ENCODE measurements at places on chromosomes 4 and X. TPM values are rescaled to one million over a fixed set of nuclear protein-coding genes. Genes with fewer than 3 reads are reported as not detected.

PAGE1 gene
- 12.3 TPM for total RNA-seq

GRCh38 chr4:112818594-112818965, 181.6 kb downstream of the LARP7 start:
- no peak for DNase-seq

SPARCL1 gene
- not detected for total RNA-seq

GRCh38 chrX:37763400-37763799, 16.5 kb upstream of the CYBB start:
- DNase-seq: no peak

GRCh38 chrX:150219374-150220185, 143.5 kb upstream of the MAMLD1 start:
- DNase-seq: peak; percentile 67

COX7B2 gene
- total RNA-seq: not detected

- DNase-seq: no peak
These were observed 29.6 kb downstream of the MFAP3L start for GRCh38 chr4:169996379-169997240.

TMEM192 gene
- 30.9 TPM for total RNA-seq

NWD2 gene
- total RNA-seq: not detected

HTN3 gene
- 0.80 TPM for total RNA-seq

GNRHR gene
- not detected for total RNA-seq

CRMP1 gene
- not detected for total RNA-seq

GYG2 gene
- not detected for total RNA-seq
